ENCODE measurements at places on chromosomes 12 and 14.

DNA sequence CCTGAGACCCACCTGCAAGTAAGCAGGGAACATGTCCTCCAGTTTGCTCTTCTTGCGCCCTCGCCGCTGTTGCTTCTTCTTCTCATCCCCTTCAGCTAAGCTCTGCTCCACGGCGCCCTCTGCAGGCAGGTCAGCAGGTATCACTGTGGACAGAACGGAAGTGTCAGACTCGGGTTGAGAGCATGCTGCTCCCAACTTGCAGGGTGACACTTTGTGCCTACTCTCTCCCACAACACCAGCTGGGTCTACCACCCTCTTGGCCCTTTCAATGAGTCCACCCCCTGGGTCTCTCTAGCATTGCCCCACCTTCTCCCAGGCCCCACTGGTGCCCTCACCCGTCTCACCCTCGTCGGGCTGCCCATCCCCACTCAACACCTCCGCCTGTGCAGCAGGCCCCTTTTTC, 16.7 kb downstream of the KMT2D start:
- DNase-seq, result peak; percentile 53

GRCh38 chr14:77025744-77026165, 2.8 kb downstream of the IRF2BPL start:
- DNase-seq, result no peak

- DNase-seq, result no peak
Measured at GRCh38 chr14:102508774-102509745, 516 bp downstream of the ANKRD9 start.

- DNase-seq, result no peak
Measured at GRCh38 chr14:72682188-72682587, 211.7 kb downstream of the DPF3 start.

- no peak for DNase-seq
Measured at GRCh38 chr14:102822311-102822863, 45.1 kb downstream of the TRAF3 start.

GRCh38 chr12:52308806-52309425, 12.3 kb downstream of the KRT83 start:
- DNase-seq, result no peak

DNA sequence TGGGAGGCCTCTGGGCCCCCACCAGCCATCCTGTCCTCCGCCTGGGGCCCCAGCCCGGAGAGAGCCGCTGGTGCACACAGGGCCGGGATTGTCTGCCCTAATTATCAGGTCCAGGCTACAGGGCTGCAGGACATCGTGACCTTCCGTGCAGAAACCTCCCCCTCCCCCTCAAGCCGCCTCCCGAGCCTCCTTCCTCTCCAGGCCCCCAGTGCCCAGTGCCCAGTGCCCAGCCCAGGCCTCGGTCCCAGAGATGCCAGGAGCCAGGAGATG, 729 bp upstream of the GAPDH start:
- no peak for DNase-seq

DNA sequence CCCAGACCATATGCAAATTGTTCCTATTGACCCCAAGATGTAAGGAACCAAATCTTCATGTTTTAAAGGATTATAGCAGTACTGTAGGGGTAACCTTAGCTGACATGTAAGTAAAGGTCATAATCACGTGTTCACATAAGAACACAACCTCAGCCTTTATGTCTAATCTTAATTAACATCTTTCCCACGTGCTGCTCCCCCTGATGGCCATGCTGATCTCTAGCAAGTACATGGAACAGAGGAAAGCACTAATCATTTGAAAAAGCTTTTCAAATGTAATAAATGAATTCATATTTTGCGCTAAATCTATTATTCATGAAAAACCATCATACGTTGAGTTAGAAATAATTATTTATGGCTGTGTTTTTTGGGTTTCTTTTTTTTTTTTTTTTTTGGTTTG, 30.5 kb upstream of the ITPR2 start:
- peak; percentile 40 for DNase-seq

DNA sequence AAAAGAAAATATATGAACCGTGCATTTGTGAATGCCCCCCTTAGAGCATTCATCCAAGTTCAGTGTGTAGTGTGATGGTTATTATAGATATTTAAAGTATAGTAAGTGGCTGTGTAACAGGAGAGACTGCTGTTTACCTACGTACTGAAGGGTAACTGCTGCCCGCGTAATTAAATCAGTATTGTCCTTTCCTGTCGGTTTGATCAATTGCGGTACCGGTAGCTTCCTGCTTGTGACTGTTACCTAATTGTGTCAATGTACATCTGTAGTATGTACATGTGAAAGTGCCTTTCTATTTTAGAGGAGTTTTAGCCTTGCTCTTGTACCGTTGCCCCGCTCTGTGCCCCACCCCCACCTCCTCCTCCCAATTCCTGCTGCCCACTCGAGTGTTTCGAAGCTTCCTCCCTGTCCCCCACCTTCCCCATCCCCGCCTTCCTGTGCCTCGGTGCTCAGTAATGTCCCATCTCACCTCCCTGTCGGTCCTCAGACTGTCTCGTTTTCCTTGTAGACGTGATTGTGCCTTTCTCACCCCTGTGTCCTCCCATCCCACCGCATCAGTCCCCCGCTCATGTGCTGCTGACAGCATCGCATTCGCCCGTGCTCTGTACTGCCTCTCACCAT, 75.0 kb downstream of the KICS2 start:
- DNase-seq, result no peak

- DNase-seq, result no peak
Measured at GRCh38 chr14:69289811-69290520, 30.0 kb downstream of the GALNT16 start.

- no peak for DNase-seq
Measured at GRCh38 chr12:105396983-105397382, 66.5 kb downstream of the C12orf75 start.

DNA sequence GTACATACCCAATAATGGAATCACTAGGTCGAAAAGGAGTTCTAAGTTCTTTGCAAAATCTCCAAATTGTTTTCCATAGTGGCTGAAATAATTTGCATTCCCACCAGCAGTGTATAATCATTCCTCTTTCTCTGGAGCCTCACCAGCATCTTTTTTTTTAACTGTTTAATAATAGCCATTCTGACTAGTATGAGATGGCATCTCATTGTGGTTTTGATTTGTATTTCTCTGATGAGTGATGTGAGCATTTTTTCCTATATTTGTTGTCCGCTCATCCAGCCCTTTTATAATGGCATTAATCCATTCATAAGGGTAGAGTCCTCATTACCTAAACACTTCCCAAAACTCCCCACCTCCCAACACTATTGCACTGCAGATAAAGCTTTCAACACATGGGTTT, 278.3 kb downstream of the SEC23A start:
- DNase-seq, result no peak

- DNase-seq, result no peak
Measured at GRCh38 chr12:108793756-108794441, 62.6 kb upstream of the CORO1C start.

GRCh38 chr12:14937689-14938088, 648 bp downstream of the ERP27 start:
- DNase-seq, result no peak

DNA sequence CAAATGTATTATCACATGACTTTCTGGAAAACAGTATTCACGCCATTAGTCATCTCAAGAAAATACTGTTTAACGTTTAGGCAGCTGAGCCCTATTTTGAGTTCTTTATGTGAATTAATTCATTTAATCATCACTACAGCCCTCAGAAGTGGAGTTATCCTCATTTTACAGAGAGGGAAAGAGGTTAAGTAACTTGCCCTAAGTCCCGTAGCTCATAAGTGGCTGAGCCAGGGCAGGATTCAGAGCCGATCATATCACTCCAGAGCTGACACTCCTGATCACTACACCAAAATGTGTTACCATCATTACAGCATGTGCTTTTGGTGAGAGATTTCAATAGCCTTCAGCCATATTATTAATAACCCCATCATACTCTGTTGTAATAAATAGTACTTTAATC, 210.6 kb downstream of the FBXL14 start:
- DNase-seq, result no peak

GRCh38 chr12:69508621-69509020, 38.4 kb downstream of the FRS2 start:
- DNase-seq, result no peak

GRCh38 chr12:32574585-32574984, 104.5 kb upstream of the DNM1L start:
- no peak for DNase-seq

DNA sequence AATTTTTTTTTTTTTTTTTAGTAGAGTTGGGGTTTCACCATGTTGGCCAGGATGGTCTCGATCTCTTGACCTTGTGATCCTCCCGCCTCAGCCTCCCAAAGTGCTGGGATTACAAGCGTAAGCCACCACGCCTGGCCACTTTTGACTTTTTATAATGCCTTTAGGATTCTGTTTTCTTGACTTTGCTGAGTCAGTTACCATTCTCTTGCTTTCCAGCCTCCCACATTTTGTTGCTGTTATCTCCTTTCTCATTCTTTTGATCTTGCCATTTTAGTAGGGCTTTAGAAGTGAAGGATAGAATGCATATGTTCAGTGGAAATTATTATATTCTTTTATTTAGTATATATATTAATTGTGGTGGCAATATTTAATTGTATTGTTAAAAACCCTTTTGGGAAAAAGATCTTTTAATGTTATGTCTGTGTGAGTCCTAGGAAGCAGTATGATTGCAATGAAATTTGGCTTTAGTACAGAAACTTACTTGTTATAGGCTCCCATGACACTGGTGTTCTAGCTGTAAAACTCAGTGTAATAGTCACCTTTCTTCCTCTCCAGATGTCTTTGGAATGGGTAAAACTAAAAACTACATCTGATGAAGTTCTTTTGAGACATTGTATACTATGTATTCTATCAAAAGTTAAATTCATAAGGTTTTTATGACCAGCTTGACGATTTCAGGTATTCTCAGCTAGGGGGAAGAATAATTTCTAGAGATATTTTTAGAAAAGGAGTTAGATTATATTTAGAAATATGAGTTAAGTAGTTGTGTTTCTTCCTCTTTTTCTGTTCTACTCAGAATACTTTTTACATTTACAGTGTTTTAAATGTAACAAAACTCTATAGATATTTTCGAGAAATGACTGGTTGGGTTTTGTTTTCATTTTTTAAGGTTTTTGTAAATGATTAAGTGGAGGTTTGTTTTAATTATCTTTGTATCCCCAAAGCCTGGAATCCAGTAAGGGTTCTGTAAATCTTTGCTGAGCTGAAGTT, 74.7 kb downstream of the APAF1 start:
- no peak for DNase-seq

DNA sequence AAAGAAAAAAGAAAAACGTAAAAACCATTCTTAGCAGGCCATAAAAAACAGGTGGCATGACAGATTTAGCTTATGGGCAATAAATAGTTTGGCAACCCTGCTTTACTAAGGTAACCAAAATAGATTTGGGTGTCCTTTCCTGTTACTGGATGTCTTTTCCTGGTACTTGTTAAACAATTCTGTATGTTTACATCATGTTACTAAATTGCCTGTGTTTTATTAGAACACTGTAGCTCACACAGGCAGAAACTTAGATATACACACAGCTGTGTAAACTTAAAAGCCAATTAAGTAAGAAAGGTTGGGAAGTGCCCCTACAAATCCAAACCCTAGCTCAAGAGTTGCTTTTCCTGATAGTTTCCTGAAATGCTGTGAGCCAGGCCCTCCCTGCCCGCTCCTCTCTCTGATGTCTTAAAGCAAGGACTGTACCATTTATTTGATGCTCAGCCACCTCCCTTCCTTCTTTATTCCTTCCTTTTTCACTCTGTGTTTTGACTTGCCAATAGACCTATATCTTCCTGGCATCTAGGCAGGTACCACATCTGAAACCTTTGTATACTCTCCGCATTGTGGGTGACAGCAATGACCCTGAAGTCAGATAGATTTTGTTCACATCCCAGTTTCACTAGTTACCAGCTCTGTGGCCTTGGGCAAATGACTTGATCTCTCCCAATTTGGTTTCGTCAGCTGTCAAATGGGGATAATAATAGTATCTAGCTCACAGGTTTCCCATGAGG, 3.7 kb upstream of the CAMKK2 start:
- peak; percentile 75 for DNase-seq

- no peak for DNase-seq
Measured at GRCh38 chr12:101925361-101925760, 48.0 kb downstream of the DRAM1 start.

- no peak for DNase-seq
Measured at GRCh38 chr12:108816652-108817335, 40.6 kb downstream of the SSH1 start.

- DNase-seq, result peak; percentile 86
Measured at GRCh38 chr12:56151672-56152131, 685 bp upstream of the MYL6B start.

DNA sequence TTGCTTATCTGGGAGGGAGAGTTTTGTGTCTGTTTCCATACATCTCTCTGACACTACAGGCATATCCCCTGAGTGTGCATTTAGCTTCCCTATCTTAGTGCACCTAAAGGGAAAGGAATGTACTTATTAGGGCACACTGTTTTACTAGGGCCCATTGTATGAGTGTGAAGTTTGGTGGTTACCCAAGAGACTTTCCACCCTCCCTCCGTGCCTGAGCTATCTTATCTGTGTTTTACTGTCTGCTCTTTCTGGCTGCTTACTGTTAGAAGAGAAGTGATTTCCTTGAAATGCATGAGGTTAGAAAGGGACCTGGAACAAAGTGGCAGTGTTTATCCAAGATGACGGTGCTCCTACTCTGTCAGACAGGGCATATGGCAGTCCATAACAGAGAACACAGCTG, 8.5 kb upstream of the SVOP start:
- DNase-seq, result no peak

DNA sequence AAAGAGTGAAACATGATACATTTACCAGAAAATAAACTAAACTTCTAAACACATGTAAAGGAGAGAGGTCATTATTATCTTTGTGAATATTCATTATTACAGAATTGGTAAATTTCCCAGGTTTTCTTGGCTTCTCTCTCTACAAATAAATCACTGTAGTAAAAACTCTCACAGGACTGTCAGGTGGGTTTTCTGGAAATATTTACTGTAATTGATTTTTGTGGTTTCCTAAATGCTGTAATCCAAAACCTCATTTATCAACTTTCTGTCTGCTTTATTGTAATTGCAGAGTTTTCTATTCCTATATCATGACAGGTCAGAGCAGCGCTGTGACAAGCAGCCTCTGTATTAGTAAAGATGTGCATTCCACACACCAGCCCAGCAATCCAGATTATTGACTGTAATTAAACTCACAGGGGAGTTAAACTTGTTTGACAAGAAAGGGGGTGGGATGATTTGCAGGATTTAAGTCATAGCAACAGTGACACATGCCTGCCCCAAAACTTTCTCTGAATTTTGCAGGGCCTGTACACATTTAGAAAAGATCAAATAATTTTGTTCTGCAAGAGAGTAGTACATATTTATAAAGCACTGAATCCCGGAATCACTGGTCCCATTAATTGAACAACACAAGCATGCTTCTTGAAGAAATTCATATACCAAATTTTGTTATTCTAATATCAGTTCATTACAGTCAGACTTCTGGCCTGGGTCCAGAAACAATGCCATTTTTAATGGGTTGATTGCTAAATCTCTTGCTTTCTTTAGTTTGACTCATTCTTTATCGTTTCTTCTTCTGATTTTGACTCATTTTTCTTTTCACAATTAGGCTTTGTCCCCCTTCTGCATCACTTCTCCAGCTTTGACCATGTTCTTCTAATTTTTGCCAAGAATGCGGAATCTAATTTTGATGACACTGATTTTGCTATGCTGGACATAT, 42.2 kb downstream of the PTPRO start:
- peak; percentile 48 for DNase-seq

- DNase-seq, result no peak
Measured at GRCh38 chr12:107801150-107801549, 26.6 kb downstream of the ASCL4 start.

Measured in NCI-H146 (cell line).